ENCODE measurements at places on chromosomes 2 and 18. TPM values are rescaled to one million over a fixed set of nuclear protein-coding genes. Genes with fewer than 3 reads are reported as not detected.

- no peak for DNase-seq
Observed at GRCh38 chr18:35328868-35329267, 15.4 kb downstream of the ZNF24 start.

GRCh38 chr18:48181087-48181823 is 227.9 kb downstream of the ZBTB7C start:
- DNase-seq: no peak

- DNase-seq: no peak
Observed at GRCh38 chr2:180990337-180990736, 9.9 kb downstream of the UBE2E3 start.

DNA sequence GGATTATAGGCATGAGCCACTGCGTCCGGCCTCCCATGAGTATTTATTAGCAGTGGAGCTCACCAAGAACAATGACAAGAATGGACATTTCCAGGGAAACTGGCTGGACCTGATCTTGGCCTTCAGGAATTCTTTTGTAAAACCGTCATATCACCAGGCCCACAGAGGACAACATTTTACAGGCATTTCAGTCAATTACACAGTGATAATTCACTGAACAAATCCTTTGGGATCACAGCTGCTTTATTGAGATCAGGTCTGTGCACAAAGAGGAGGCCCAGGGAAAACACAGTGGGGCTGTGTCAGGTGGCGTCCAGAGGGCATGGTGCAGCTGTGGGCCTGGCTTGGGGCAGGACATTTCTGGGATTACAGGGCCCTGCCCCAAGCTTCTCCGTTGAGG is 30.1 kb upstream of the GTF2A1L start:
- no peak for DNase-seq

GAREM2 gene
- total RNA-seq: 14.2 TPM

GRCh38 chr2:207432453-207432852 is 97.3 kb upstream of the CREB1 start:
- DNase-seq: no peak

DNA sequence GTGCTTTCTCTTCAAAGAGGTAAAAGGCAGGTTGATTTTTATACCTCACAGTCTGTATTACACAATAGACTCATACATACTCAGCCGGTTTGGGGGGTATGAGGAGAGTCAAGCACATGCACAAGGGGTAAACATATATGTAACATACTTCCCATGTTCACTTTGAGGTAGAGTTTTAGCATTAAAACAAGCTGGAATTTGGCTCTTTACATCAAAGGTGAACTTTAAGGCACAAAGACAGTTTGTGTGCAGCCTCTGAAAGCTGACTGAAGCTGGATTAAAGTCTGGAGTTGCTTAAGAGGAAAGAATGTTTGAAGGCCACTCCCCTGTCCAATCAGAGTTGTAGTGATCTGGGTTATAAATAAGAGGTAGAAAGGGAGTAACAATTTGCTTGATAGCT is 282.0 kb downstream of the DPP10 start:
- DNase-seq: no peak

DNA sequence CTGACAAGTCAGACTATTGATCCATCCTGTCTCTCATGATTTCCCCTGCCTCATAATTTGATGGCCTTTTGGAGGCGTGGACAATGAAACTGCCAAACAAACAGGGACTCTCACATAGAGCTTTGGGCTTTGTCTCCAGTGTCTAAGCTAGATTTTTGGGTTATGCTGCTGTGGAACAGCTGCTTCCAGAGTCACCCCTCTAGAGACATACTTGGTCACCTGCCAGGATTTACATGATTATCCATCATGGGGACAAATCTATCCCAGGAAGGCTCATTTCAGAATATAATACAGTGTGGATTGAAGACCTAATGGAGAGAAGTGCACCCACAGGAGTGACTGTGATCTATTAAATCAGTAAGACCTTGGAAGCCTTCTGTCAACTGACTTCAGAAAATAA is 159.6 kb downstream of the SLC8A1 start:
- DNase-seq: no peak

All from H9 (cell line).